Mesenchymal stem cell (in vitro differentiated cells and primary cell): ENCODE measurements at places on chromosomes 1 and 21.

GRCh38 chr1:239448911-239449310 lies 62.5 kb downstream of the CHRM3 start:
- DNase-seq = no peak

DNA sequence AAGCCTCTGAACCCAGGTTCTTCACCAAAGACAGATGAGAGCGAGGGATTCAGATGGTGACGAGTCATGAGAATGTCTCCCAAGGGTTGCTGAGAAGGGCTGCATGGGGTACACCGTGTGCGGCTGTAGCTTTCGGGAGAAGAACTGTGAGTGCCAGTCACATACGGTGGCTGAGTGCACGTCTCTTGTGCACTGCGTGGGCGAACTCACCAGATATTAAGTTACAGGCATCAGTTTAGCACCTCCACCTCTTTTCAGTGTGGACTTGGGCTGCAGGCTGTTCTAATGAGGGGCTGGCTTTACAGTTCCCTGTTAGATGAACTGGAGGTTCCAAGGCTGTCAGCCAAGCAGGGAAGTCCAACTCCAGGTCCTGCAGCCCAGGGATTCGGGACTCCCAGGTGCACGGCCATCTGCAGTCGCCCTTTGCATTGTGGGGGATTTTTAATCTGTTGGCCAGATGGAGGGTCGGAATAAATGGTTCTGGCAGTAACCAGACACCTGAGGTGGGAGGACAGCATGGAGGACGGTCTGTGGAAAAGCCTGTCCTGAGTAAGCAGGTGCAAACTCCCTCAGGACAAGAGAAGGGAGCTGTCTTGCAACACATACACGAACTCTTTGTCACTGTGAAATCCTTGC lies 26.5 kb upstream of the AVPR1B start:
- no peak for DNase-seq

GRCh38 chr1:163083690-163084089 lies 14.5 kb downstream of the RGS4 start:
- peak; percentile 57 for DNase-seq

- peak; percentile 54 for DNase-seq
These were observed 15.9 kb downstream of the TMEM63A start for GRCh38 chr1:225866061-225866837.

GRCh38 chr1:15674386-15675159 lies 9.5 kb upstream of the PLEKHM2 start:
- no peak for DNase-seq

DNA sequence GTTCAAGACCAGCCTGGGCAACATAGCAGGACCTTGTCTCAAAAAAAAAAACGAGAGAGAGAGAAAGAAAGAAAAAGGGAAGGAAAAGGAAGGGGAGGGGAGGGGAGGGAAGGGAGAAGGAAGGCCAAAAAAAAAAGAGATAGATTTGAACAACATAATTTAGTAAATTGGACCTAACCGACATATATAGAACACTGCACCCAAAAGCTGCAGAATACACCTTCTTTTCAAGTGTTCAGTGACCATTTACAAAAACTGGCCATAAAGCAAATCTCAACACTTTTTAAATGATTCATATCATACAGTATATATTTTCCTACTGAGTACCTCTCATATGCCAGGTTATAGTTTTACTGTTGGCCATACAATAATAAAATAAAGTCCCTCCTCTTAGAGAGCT lies 6.9 kb downstream of the TSTD1 start:
- DNase-seq = no peak

DNA sequence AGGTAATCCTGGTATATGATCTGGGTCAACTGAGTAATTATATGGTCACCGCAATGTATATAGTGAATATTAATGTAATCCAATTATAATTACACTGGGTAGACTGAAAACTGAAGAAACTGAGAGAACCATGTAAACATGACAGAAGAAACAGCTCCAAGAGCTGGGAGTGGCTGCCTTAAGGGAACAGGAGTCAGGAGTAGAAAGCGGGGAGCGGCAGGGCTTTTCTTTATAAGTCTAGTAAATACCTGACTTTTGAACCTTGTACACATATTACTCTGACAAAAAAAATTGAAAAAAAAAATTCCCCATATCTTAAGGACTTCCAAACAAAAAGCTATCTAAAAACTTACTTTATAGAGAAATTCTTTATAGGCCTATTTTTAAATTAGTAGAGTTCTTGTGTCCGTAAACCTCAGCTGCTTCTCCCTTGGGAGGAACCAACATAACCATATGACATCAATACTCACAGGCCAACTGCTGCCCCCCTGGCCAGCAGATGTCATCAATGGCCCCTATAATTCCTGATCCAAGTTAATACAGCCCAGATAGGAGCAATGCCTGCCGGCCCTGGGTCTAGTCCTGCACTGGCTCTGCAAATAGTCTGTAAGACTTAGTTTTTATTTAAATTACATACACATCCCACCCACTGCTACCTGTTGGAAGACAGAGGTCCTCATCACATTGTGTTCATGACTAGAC lies 33.8 kb downstream of the THAP3 start:
- DNase-seq = no peak

- no peak for DNase-seq
These were observed 27.0 kb downstream of the CLCA4 start for GRCh38 chr1:86573763-86574484.

GRCh38 chr1:220767312-220768125 lies 19.2 kb upstream of the MTARC1 start:
- DNase-seq = peak; percentile 71

- no peak for DNase-seq
These were observed 13.2 kb downstream of the PSEN2 start for GRCh38 chr1:226883630-226884029.

GRCh38 chr1:24586970-24587820 lies 31.3 kb downstream of the NCMAP start:
- peak; percentile 66 for DNase-seq

- DNase-seq = no peak
These were observed 19.2 kb upstream of the MAGOH start for GRCh38 chr1:53257454-53258081.

DNA sequence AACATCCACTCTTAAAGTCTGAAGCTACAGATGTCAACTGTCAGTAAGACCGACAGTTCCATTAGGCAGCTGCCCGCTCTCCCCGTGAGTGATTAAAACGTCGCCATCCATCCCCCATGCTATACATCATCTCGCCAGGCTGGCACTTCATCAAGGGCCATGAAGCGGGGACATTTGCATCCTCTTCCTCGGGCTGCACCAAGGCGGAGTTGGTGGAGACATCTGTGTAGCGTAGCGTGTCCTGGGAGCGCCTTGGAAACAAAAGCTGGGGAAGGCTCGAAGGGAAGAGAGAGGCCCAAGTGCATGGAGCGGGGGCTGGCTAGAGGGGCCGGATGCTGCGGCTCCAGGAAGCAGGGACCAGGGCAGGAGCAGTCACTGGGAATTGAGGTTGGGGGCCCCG lies 250.1 kb downstream of the KAZN start:
- no peak for DNase-seq

DNA sequence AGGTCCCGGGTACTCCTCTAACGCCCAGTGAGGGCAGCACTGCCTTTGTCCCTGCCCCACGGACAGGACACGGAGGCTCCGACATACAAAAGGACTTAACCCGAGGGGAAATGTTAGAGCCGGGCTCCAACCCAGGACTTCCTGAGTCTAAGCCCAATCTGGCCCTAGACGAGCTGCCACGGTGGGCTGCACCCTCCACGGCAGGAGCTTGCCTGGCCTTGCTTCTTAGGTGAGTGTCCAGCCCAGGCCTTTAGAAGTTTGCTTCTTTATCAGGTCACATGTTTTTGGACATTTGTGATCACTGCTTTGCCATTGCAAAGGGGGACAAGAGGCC lies 11.0 kb upstream of the TMEM200B start:
- DNase-seq = no peak

- no peak for DNase-seq
These were observed 11.0 kb downstream of the TNN start for GRCh38 chr1:175078629-175079028.

GRCh38 chr1:228408869-228409805 lies 2.5 kb upstream of the TRIM11 start:
- DNase-seq = no peak

DNA sequence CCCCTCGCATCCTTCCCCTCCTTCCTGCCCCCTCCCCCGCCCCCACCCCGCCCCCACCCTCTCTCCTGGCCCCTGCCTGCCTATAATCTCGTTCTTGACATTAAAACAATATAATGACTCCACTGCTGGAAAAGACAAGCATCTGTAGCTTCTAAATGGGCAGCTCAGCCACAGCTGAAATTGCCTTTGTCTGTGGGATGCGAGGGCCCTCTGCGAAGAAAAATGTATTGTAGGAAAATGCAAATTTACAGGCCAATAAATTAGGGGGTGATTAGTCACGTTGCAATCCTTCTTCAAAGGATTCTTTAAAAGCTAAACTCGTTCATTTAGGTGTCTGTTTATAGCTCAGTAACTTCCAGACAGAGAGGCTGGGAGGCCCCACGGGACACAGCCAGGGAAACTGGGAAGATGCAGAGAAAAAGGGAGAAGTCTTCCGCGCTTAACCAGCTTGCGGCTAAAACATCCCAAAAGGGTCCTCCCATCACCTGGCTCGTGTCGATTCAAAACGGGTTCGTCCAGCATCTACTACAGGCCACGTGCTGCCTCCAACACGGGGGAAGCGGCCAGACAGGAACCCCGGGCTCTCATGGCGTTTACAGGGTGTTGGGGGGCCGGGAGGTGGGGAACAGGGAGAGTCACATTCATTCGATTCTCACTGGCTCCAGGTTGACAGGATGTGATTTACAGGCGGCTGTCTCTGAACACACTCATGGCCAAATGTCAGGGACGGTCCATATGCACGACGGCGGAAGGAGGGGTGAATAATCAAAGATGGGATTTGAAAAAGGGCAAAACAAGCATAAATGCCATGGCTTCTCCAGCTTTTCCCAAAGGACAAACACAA lies 100.5 kb upstream of the ZBTB40 start:
- DNase-seq = no peak

GRCh38 chr1:54273795-54274163 lies 73.8 kb downstream of the MRPL37 start:
- peak; percentile 55 for DNase-seq

DNA sequence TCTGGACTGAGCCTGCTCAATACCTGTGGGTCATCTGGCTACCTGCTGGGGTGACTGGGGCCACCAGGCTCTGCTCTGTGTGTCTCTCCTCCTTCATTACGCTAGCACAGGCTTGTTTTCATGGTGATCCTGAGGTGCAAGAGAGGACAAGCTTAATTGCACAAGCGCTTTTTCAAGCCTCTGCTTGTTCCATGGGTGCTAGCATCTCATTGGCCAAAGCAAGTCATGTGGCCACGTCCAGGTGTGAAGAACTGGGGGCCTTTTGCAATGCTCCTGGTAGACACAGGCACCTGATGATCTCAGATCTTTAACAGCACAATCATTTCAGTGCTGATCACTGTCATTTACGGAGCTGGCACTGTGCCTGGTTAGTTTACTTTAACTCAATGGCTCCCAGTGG lies 114.6 kb downstream of the KAZN start:
- DNase-seq = no peak

DNA sequence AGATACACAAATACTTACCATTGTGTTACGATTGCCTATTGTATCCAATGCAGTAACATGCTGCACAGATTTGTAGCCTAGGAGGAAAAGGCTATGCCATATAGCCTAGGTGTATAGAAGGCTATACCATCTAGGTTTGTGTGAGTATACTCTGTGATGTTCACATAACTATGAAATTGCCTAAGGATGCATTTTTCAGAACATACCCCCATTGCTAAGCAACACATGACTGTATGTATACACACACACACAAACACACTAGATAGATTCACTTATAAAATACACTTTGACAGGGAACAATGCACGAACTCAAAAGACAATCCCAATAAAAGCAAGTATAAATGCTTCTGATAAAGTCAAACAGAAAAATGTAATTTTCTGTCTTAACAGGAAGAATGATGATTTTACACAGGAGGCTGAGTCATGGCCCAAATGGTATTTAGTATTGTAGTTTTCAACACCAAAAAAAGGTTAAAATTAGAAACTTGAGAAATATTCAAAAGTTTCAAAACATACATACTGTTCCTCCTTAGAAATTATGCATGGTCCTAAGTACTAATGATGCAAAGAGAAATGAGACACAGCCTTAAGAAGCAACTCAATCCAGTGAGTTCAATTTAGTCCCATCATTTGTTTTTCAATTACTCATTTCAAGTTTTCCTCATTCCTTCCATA lies 12.2 kb downstream of the FH start:
- peak; percentile 7 for DNase-seq

DNA sequence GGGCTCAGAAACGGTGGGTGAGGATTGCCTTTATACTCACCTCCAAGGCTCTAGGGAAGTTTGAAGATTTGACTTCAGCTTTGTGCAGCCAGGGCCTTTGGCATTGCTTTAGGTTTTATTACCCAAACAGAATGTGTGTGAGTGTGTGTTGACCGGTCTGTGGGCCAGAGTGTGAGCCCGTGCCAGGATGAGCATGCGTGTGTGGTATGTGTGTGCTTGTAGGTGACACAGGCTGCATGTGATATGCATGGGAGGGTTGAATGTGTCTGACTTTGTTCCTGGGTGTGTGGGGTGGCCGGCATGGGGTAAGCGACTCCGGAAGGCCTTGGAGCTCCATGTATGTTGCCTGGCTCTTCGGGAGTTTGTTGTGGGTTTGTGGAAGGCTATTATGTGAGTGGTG lies 160.5 kb downstream of the FOXD2 start:
- no peak for DNase-seq

DNA sequence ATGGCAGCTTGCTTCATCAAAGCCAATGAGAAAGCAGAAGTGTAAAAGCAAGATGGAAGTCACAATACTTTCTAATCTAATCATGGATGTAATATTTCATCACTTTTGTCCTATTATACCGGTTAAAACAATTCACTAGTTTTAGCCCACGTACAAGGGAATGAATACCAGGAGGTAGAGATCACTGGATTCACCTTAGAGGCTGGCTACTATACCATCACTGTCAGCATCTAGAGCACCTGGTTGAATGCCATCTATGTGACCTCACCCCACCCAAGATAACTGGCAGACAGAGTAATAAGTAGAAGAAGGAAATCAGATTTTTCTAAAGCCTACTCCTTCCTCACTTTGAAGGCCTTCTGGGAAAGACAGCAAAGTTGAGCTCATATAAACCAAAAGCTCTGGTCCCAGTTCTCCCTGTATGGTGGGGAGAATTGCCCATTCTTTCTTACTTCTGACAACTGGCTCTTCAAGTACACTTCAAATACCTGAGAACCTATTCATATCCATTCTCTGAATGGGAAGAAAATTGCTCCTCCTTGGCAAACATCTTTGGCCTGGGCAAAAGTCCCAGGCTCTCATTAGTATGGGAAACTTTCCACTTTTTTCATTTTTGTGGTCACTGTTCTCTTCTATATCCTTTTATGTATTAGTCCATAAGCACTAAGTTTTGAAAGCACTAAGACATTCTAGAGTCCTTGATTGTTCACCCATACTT lies 24.8 kb downstream of the HSD3B1 start:
- no peak for DNase-seq
